ENCODE measurements at places on chromosomes 12 and 14.
A peak's percentile ranks its signal among the peaks of the same experiment; 100 is the strongest.

GRCh38 chr14:104263675-104264358, 125.4 kb downstream of the KIF26A start:
- no peak for DNase-seq

DNA sequence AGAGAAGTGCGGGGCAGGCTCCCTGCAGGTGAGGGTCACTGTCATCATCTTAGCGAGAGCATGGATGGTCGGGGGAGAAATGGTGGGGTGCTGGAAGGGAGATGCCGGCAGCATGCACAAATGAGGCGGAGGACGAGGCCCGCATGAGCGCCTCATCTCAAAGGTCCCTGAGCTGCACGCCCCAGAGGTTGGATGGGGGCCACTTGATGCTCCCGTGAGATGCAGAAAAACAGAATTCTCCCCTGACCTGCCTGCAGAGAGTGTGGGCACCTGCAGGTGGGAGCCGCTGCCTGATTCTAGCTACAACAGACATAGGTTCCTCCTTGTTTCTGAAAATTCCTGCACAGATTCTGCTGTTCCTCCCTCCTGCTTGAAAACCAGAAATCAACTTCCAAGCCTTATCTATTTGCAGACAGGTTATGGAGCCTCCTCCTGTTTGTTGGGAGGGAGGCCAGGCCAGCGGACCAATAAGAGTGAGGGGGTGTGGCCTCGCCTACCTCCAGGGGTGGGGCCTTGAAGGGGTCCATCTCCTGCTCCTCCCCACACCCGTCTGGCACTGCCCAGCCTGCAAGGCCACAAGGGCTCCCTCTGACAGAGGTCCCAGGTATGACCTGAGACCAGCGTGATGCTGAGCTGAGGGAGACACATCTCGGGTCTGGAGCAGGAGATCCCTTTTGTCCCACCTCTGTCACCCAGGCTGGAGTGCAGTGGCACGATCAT, 67.2 kb downstream of the KDM2B start:
- DNase-seq, result no peak

DNA sequence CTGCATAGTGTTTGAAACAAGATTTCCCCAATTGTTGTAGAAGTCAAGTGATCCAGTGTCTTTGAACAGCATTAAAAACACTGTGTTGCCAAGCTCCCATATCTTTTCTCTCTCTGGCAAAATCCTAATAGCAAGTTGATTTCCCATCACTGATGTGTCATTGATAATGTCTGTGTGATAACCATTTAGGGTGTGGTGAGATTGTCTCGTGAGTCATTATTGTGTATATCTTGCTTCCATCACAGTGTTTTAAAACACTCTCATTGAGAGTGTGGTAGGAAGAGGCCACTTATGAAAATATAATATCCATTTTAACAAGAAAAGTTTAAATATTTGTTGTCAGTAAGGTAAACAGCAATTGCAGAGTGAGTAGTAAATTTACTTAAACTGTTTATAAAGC, 74.7 kb downstream of the PRORP start:
- DNase-seq, result no peak

DNA sequence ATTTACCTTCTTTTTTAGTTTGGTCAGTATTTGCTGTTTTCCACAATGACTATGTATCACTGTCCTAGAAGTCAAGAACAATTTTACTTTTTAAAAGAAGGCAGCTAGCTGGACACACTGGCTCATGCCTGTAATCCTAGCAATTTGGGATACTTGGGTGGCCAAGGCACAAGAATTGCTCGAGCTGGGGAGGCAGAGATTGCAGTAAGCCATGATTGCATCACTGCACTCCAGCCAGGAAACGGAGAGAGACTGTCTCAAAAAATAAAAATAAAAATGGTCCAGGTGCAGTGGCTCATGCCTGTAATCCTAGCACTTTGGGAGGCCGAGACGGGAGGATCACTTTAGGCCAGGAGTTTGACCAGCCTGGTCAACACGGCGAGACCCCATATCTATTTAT, 28.3 kb downstream of the MDM1 start:
- no peak for DNase-seq

GRCh38 chr14:31926123-31926522, 151.0 kb upstream of the ARHGAP5 start:
- DNase-seq, result no peak

DNA sequence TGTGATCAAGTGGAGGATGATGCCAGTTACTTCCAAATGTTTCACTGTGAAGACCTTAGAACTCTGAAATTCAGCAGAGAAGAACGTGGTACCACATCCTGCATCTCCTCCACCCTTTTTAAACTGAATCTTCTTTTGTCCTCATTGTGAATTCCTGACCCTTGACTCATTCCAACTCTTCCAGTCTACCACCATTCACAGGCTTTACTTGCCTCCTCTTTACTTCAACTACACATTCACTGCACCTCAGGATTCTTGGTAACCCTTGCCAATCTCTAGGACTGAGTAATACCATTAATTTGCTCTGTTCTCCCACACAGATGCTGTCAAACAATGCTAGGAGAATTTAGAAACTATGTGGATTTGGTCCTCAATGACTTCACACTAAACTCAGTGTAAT, 37.3 kb downstream of the PPP1R12A start:
- peak; percentile 48 for DNase-seq

DNA sequence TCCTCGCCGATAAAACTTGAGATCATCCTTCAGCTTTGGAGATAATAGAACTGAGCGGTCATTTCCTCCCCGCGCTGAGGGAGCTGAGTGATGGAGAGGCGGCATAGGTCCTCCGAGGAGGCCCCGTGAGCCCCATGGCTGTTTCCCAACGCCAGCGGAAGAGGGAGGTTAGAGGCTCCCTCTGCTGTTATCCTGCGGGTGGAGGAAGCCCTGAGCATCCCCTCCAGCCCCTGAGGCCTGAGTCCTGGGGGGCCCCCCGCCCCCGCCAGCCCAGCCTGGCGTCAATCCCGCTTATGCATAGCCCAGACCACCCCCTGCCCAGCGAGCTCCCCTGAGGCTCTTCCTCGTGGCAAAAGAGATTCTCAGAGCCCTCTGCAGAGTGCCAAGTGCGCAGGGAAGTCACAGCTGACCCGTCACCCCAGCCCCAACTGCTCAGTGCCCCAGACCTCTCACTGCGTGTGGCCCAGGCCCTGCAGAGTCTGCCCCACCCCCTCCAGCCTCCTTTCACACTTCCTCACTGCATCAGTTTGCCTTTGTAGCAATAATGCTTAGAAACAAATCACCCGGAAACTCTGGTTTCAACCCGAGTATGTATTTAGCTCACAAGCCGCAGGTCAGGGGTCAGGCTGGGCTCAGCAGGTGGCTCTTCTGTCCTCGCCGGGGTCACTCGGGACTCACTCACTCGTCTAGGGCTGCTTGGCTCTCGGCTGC, 44.7 kb upstream of the GALNT9 start:
- no peak for DNase-seq

DNA sequence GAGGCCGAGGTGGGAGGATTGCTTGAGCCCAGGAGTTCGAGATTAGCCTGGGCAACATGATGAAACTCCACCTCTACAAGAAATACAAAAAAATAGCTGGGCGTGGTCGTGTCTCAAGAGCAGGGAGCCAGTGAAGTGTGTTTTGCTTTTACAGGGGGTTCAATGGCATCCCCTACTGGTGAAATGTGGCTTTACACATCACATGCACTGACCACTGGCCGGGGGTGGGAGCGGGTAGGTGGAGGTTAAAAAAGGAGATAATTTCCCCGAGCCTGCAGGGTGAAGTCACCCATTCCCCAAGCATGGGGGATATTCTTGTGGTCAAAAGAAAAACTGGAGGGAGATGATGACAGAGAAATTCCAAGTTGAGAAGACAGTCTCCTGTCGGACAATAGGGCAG, 63.6 kb upstream of the PWP1 start:
- no peak for DNase-seq

- no peak for DNase-seq
These were observed 62.2 kb downstream of the CLMN start for GRCh38 chr14:95257521-95257920.

All from retinal pigment epithelial cell (primary cell).